Hematopoietic multipotent progenitor cell treated with erythropoietin and hydrocortisone succinate and interleukin-3 and kit ligand, for 4 days (in vitro differentiated cells): ENCODE measurements at places on chromosomes 2 and 18.
A peak's percentile ranks its signal among the peaks of the same experiment; 100 is the strongest.

DNA sequence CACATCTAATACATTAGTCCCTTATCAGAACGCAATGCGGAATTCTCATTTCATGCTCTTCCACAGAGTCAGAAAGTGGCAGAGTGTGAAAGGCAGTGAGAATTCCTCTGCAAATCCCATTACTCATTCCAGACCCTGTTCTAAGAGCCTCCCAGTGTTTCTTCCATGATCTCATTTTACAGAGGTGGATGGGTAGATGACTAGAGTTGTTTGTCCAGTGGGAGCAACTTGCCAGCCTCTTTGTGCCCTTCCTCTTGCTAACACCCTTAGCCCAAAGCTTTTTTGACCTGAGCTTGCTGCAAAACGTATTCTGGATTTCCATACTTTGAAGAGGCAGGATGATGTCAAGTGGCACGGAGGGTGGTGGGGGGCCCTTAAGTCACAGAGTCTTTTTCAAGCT, 467.7 kb upstream of the RGPD4 start:
- DNase-seq = no peak

DNA sequence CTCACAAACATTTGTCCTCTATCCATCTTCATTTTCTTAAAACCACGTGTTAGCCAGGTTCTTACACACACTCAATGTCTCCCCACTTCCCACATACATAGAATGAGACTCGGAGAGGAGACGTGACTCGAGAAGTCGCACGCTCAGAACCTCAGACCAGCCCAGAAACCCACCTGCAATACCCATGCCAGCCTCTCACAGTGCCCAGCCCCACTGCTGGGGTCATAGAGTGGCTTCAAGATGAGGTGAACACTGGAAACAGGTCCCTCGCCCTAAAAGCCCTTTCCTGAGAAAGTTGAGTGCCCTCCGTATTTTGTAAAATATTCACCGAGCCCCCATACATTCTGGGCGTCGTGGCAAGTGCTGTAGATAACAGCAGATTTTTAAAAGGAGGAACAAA, 487.4 kb downstream of the EIPR1 start:
- no peak for DNase-seq

DNA sequence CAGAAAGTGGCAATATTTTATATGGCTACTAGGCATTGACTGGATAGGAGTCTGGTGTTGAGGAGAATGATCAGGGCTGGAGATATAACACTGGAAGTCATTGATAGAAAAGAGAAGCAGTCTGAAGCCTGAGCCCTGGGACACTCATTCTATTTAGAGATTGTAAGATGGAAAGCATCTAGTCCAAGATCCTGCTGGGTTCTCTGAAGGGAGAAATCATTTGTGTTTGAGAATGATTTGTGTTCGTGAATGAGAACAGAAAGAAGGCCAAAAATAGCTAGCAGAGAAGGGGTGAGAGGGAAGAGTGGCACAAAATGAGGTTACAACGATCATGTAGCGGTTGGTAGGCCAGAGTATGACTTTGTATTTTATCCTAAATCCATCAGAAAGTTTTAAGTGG, 7.6 kb upstream of the ALS2 start:
- DNase-seq = no peak

- DNase-seq = no peak
These were observed 31.2 kb upstream of the C1GALT1C1L start for GRCh38 chr2:43707255-43708015.

DNA sequence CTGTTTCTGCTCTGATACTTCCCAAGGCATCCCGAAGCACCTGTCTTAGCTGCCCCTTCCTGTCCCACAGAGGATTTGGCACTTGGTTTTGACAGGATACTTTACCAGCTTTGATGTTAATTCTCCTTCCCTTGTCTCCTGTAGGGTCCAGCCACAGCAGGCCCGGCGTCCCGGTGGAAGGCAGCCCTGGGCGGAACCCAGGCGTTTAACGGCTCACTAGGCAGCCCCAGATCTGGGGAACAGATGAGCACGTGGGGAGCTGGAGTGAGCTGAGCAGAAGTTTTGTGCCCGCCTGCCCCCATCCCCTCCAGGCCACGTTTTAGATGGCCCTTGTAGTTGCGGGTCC, 11.4 kb downstream of the ANKRD23 start:
- DNase-seq = no peak

DNA sequence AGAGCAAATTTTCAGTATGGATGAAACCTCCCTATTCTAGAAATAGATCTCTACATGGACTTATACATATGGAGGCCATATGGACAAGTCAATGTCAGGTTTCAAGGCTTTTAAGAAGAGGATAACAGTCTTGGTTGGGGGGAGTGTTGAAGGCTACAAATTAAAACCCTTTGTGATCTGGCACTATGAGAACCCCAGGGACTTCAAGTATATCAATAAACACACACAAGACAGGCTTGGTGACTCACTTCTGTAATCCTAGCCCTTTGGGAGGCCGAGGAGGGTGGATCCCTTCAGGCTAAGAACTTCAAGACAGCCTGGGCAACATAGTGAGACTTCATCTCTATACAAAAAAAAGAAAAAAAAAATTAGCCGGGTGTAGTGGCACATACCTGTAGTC, 127.2 kb upstream of the SP5 start:
- DNase-seq = no peak

GRCh38 chr18:61549889-61550288, 216.7 kb downstream of the CDH20 start:
- DNase-seq = no peak

GRCh38 chr2:158688721-158689120, 106.4 kb upstream of the DAPL1 start:
- DNase-seq = no peak

- DNase-seq = no peak
These were observed 5.3 kb upstream of the CNNM3 start for GRCh38 chr2:96810783-96811192.

- no peak for DNase-seq
These were observed 186.0 kb upstream of the RAB6C start for GRCh38 chr2:129793431-129793902.

GRCh38 chr2:159322419-159322818, 35.9 kb upstream of the WDSUB1 start:
- no peak for DNase-seq

DNA sequence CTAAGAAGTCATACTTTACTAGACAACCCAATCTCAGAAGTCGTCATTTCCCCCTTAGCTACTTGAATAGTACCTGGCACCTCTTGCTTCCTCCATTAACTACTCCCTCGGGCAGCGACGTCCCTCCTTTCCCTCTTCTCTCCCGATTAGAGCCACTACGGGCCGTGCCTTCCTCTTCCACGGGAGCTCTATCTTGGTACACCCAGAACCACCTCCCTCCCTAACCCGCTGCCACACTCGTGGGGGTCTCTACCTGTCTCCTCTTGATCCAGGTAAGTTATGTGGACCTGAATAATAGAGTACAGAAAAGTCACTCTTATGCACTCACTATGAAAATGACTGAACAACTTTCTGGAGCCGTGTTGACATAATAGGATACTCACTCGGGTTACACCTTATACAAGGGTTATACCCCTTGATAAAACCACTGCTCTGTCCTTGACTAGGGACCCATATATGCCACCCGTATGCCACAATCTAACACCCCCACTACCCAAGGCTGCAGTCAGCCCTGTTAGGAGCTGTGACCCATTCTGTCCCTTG, 595 bp upstream of the HDHD2 start:
- DNase-seq = no peak

DNA sequence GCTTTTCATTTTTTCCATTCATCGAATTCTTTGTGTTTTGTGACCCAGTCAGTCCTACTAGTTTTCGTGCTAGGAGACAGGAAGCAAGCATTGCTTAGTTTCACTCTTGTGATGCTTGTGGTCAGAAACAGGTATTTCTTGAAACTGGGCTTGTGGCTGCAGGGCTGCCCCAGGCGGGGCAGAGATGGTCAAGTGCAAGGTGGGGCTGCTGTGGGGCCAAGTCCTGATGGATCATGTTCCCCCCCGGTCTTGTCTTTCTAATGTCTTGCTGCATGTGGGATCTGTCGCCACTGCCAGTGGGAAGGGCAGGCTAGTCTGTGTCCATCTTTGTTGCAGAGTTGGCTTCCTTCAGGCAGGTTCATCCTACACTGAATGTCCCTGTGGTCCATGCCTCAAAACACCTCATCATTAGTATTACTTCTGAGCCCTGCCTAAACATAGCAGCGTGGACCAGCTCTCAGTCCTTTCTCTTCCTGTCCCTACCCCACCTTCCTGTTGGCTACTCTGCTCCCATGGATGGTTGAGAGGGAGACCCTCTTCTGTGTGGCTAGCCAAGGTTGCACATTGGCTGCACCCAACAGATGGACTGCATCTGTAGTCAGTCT, 38.7 kb downstream of the INPP4A start:
- DNase-seq = no peak

GRCh38 chr2:9380702-9381628, 42.4 kb downstream of the ITGB1BP1 start:
- DNase-seq = peak; percentile 14

- no peak for DNase-seq
These were observed 100.6 kb downstream of the MYO1B start for GRCh38 chr2:191345788-191346187.
